ENCODE measurements at places on chromosomes 7 and 10.

DNA sequence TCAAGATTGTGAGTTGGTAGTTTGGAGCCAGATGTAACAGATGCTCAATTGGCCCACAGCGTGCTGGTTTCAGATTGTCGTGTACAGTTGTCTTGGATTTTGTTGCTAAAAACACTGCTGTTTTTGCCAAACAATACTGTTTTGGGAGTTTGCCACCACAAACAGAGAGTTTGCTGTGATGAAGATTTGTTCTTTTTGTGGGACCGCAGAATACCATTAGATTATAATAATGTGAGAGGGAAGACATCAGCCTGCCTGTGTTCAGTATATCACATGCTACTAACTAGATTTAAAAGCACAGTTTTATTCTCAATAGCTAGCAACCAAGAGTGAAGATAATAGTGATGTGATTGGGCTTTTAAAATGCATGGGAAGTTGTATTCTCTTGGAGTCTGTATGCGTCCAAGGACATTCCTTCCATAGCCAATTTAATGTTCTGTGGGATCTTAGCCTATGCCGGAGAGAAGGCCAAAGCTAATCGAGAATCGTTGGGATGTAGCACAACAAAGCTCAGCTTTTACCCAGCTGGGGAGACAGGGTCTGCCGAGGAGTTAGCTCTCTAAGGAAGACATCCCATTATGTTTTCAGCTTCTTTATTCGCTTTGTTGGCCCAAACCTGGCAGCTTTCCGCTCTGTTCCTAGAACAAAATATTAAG, 18.7 kb upstream of the ITGA8 start:
- no peak for DNase-seq

DNA sequence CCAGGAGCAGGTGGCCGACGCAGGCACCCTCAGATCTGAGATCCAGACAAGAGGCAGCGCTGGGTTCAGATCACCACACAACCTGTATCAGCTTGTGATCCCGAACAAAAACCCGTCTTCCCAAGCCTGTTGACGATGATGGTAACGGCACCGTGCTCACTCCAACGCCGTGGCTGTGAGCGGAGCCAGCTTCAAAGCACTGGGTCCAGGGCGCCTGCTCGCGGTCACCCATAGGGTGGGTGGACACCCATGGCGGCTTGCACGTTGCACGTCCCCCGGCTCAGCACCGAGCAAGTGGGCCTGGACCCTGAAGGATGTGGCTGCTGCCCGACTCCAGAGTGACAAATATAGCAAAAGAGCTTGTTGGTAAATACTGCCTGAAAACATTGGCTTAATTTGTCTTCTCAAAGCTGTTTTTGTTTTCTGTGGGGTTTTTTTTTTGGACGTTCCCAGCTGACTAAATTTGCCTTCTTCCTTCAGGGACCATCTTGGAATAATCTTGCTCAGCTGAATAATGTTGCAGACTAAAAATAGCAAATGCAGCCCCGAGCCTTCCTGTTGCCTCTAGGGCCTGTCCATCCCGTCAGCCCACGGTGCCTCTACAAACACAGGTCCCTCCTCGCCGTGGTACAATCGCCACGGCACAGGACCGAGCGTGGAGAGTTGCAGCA, 41.0 kb downstream of the FOXK1 start:
- DNase-seq: no peak

DNA sequence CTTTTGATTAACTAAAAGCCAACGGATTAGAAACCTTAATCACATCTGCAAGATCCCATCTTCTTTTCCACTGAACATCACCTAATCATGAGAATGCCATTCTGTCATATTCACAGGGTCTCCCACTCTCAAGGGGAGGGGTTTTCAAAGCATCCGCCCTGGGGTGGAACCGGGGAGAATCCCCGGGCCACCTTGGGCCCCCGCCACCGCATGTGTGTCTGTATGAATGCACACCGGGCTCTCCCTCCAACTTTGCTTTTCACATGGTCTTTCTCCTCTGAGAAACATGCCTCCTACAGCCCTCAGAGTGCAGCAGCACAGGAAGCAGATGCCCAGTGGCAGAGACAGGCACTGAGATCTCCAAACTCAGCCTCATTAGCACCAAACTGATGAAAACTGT, 233.2 kb upstream of the PPP2R2D start:
- DNase-seq: no peak

GRCh38 chr10:124942317-124943169, 620 bp downstream of the ZRANB1 start:
- DNase-seq: no peak

DNA sequence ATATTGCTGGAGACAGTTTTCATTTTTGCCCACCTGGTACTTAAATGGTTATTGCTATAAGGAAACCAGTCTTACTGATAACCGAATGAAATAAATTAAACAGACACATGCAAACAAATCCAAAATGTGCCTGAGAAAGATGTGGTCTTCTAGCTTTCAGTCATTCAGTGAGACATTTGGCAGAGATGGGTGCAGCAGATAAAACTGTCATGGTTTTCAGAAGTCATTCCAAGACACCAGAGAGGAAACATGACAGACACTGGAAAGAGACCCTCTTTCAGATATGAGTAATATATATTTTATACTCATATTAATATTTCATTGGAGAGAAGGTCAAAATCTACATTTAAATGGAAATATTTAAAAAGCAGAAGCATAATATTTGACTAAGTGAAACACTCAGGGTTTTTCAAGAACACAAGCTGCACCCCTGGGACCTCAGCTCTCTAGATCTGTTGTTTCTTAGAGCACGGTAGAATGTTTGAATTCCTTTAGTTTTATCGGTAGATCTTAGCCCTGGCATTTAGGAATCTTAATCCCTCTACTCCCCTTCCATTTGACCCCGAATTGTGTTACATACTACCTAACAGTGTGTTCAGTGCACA, 246.1 kb downstream of the AUTS2 start:
- no peak for DNase-seq

DNA sequence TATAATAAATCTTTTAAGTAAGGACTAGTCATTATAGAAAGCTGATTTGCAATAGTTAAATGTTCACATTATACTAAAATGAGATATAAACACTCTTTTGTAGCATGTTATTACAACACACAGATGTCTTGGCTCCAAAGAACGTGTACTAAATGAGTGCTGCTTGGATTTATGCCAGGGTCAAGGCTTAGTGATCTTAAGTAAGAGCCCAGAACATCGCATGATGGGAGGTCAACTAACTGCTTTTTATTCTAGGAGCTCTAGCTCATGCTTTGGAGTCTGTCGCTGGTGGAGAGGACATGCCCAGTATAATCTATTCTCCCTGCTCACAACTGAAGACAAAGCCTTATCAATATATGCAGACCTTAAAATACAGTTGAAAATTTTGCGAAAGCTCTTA, 315.1 kb downstream of the BBS9 start:
- no peak for DNase-seq

DNA sequence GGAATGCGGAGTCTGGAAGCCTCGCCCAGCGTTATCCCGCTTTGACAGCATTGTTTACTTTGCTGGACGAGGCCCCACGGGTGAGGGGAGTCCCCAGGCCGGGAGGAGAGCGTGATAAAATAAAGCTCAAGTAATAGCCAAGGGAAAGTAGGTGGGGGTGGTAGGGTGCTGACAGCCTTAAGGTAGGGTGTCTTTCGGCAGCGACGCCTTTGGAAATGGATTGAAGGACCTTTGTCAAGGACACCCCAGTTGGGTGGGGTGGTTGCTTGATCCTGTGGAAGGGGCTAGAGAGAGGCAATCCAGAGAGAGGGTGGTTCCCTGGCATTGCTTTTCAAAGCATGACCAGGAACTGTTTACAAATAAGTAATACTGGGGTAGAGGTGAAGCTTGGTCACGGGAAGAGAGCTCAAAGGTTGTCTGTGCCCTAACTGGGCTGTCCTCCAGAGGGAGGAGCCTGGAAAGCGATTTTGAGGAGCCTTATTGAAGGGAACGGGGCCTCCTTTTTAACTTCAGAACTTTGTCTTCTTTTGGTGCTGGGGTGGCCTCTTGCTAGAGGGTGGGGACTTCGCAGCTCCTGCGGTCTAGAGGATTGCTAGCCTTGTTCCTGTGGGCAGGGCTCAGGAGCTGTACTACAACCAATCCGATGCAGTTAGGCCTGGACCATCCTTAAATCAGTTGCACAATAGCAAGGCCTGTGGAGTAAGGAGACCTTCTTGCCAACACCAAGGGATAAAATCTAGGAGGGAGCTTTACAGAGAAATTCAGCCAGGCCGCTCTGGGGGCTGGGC, 1.3 kb downstream of the EIF4EBP2 start:
- DNase-seq: peak; percentile 40

GRCh38 chr10:33012306-33012705, 54.3 kb upstream of the ITGB1 start:
- DNase-seq: no peak

DNA sequence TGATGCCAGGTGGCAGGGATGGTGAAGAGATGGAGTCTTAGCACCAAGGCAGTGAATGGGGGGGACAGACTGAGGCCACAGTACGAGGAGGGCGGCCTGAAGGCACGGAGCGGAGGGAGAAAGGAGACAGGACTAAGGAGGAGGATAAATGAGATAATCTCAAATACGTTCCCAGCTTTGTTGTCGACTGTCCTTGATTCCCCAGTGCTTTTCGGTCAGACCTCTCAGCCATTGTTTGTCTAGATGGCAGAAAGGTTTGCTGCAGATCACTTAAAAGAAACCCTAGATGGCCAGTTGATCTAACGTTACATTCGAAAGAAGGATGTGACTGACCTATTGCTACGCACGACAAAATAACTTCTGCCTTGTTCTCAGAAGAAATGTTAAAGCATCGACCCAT, 479.0 kb downstream of the GATA3 start:
- no peak for DNase-seq
